ENCODE measurements at places on chromosomes 7 and 10.

- DNase-seq: peak; percentile 53
Observed at GRCh38 chr10:29377333-29377961, 88.6 kb downstream of the LYZL1 start.

- DNase-seq: no peak
Observed at GRCh38 chr10:59073456-59074053, 102.9 kb upstream of the PHYHIPL start.

DNA sequence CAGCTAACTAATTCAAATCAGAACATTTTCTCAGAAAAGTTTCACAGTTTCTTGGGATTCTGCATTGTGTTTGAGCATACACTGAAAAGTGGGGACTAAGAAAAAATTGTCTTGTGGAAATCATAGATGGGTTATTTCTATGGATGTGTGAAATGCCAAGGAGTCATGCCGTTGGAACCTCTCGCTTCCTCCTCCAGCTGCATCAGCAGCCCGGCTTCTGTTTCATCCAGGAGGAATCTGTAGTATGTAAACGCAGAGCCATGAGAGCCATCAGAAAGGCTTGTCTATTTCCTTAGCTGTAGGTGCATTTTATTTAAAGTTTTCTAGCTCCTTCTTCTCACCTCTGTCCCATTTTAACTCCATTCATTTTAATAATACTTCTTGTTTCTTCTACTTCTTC is 1144.1 kb downstream of the GATA3 start:
- no peak for DNase-seq

- DNase-seq: no peak
Observed at GRCh38 chr7:6614953-6615722, at the start of gene ZNF853. ZNF853 (plus strand) TSS chr7:6615610; CDS start chr7:6616175, 565 bp downstream.

DNA sequence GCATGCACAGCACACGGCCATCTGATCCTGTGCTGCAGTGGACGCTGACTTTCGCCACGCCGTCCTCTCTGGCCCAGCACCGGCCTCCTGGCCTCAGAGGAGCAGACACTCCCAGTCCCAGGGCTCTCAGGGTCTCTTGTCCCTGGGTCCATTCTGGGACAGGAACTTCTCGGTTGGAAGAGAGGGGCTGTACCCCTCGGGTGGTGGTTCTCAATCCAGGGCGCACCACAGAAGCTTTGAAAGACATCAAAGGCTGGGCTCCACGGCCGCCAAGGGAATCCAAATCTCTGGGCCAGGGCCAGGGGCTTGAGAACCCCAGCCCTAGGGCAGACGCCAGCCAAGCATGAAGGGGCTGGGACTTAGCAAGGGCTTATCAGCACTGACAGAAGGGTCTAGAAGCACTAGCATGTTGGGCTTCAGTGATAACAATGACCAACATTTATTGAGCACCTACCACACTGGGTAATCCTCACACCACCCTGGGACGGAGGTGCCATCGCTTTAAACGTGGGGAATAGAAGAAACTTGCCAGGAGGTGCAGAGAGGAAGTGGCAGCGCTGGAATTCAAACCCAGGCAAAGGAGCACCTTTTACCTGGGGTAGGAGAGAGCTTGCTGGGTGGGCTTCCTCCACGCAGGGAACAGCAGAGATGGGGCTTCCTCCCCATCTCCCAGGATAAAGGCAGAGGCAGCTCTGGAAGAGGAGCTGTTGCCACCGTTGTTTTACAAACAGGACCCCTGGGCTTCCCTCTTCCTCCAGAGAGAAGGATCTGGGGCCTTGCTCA is 1.8 kb upstream of the PYROXD2 start:
- no peak for DNase-seq

- DNase-seq: no peak
Observed at GRCh38 chr10:128713874-128714570, 587.8 kb upstream of the MKI67 start.

DNA sequence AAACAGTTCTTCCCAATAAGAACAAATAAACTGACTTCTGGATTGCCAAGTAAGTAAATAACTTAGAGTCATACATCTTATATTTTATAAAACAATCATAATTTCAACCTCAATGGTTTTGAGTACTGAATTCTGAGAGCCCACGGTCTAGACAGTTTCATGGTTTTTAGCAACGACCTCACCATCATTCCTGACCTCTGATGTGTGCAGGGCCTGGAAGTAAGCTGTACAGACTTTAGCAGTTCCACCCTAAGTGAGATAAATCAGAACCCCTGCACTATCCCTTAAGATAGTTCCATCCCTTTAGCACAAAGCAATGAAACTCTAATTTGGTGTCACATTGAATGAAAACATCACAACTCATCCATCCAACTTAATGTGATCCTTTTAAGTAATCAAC is 86.0 kb downstream of the NEBL start:
- no peak for DNase-seq

- no peak for DNase-seq
Observed at GRCh38 chr7:155229548-155230168, 68.0 kb upstream of the INSIG1 start.

GRCh38 chr10:97336006-97336405 is 1.5 kb upstream of the FRAT2 start:
- no peak for DNase-seq

- peak; percentile 10 for DNase-seq
Observed at GRCh38 chr7:21300692-21301091, 127.2 kb upstream of the SP4 start.

DNA sequence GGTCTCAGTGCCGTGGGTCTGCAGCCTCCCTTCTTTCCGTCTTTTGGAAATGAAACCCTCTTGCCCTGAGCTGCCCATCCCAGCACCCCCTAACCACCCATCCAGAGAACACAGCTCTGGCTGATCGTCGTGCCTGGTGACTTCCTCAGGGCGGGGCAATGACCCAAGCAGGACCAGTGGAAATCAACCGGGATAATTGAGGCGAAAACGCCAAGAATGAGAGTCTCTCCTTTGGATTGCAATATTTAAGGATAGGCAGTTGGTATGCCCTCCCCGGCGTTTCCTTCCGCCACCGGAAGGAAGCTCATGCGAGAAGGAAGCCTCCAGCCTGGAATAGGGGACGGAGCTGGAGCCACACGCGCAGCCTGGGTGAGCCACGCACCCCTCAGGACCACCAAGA is 73.7 kb upstream of the PFKP start:
- DNase-seq: no peak

GRCh38 chr7:3760651-3761050 is 459.6 kb downstream of the SDK1 start:
- DNase-seq: no peak

GRCh38 chr10:129361676-129362376 is 105.2 kb upstream of the MGMT start:
- DNase-seq: no peak

- DNase-seq: no peak
Observed at GRCh38 chr7:4763091-4763793, 12.2 kb upstream of the AP5Z1 start.

DNA sequence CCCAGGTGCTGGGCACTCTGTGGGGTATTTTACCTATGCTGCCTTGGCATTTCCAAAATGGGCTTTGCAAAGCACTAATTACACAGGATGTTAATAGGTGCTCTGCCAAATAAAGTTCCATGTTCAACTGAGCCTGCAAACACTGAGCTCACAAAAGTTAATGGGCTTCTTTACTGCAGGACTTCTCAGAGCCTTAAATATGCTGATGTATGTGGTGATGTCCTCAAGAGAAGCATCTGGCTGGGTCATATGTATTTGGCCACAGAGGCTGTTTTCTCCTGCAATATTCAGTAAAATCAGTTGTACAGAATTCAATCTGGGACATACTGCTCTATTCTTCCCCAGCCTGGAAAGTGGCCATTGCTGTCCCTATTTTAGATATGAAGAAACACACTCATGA is 31.3 kb downstream of the GRID1 start:
- DNase-seq: no peak

DNA sequence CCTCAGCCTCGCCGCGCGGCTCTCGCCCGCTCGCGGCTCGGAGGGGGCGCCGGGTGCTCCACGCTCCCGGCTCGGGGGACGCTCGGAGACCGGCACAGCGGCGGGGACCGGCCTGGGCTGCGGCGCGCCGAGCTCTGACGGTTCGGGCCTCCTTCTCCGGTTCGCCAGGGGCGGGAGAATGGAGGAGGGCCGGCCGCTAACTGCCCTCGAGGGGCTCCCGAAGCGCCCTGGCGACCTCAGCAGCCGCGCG is 232 bp upstream of the GRID1 start:
- DNase-seq: no peak

DNA sequence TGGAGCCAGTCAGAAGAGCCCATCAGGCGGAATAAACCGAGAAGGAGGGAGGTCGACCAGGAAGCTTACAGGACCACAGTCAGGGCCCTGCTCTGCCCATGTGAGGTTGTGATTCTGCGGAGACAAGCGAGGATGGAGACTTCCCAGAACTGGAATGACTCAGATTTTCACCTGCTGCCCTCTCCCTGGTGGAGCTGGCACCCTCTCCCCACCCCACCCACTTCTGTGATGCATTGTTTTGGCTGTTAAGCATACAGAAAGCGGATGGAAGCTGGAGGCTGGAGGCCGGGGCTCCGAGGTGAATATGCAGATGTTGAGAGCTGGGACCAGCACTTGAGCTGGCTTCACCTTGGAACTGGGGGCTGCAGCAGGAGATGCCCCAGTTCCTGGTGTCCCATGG is 57.4 kb downstream of the NPTX2 start:
- peak; percentile 38 for DNase-seq

DNA sequence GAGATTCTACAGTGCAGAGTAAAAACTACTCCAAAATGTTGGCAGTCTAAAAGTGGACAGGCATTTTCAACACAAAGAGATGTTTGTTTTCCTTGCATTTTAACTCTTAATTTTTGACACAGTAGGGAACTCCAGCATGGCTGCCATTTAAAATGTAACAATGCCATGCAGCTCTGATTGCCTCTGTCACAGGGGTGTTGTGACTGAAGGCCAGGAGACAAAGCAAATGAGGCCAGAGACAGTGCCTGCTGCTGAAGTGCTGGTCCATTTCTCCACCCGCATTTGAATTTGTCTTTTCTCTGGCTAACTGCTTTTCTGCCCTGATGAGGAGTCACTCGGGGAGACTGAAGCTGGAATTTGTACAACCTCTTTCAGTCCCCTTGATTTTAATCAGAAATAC is 710.6 kb upstream of the GALNT17 start:
- no peak for DNase-seq

DNA sequence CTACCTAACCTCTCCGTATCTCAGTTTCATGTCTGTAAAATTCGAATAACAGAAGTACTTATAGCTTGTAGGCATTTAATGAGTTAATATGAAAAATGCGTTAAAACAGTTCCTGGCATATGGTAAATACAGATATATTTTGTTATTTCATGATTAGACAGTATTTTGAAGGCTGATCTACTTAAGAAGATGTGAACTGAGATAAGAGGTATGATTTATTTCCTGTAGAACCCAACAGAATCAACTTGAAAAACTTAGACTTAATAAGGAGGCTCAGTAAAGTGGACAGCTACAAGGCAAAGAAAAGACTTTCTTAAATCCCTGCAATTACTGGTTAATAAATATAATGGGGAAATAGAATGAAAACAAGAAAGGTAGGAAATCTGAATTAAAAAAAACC is 103.3 kb downstream of the FANK1 start:
- DNase-seq: no peak

- peak; percentile 74 for DNase-seq
Observed at GRCh38 chr10:73879296-73880173, 5.2 kb upstream of the CAMK2G start.

- no peak for DNase-seq
Observed at GRCh38 chr7:50298811-50299562, 5.5 kb upstream of the IKZF1 start.

DNA sequence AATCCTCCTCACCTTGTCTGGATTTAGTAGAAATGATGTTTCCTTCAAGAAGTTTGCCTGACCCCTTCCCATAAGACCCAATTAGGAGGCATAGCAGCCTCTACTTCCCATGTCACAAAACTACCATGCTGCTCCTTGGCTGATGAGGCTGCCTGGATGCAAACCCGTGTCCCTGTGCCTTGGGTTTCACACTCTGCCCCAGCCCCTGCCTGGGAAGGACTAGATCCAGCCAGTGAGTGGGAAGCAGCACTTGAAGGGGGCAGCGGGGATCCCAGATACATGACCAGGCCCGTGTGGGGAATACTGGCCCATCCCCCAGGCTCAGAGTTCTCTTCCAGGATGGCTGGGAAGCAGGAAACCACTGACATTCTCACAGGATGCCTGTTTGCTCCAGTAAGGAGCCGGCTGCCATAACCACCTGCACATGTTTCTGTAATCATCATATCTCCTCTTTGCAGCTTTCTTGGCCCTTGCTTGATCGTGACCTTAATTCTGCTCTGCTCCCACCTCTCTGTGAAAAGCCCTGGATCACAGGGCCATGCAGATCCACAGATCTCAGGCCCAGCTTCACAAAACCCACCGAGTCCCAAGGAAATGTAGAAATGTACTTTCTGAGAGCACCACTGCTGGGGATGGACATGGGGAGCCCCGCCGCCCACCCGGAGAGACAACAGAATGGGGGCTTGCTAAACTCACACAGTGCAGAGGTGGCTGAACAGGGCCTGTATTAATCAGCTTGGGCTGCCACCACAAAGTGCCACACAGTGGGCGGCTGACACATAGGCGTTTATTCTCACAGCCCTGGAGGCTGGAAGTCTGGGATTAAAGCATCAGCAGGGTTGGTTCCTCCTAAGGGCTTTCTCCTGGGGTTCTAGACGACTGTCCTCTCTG is 287.8 kb upstream of the IGFBP3 start:
- no peak for DNase-seq

GRCh38 chr7:157560710-157561522 is 224.1 kb downstream of the DNAJB6 start:
- DNase-seq: no peak

DNA sequence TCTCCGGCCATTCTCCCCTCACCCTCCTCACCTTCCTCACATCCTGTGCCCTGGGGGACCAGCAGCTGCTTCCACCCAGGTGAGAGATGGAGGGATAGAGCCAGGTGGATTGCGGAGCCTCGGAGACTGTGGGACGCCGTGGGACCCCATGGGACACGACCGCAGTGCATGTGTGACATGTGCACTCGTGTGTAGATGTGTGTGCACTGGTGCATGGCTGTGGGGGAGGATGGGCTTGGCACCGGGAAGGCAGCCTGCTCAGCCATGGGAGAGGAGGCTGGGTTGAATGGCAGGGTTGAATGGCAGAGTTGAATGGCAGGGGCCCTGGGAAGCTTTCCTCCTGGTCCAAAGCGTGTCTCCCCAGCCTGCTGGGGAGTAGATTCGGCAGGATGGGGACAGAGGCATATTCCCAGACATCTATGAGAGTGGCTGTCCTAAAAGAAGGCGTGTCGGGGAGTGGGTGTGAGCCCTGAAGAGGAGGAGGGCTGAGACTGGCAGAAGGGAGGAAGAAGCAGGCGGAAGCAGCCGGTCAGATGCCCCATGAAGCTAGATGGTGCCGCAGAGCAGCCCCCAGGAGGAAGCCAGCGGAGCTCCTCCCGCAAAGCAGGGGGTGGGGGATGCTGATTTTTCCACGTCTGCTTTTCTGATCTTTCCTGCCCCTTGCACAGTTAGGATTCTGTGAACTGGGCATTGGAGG is 815 bp downstream of the GIMAP8 start:
- no peak for DNase-seq

DNA sequence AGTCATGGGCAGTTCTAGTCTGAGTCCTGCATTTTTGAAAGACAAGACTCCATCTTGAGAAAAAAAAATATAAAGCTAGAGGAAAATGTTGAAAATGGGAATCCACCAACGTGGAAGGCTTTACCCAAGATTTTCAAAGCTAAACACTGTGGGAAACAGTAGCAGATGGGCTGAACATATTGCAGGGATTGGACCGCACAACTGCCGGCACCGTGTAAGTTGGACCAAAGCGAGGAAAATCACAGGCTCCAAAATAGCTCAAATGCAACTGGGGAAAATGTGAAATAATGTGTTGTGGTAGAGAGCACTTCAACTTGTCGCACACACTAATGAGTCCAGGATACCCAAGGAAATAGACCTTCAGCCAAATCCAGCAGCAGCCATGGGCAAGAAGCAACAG is 26.4 kb upstream of the ADRB1 start:
- DNase-seq: no peak
